HAP-1 (cell line): ENCODE measurements at places on chromosomes 7 and 10.

GRCh38 chr7:159094023-159094740 is 50.5 kb downstream of the VIPR2 start:
- no peak for DNase-seq

DNA sequence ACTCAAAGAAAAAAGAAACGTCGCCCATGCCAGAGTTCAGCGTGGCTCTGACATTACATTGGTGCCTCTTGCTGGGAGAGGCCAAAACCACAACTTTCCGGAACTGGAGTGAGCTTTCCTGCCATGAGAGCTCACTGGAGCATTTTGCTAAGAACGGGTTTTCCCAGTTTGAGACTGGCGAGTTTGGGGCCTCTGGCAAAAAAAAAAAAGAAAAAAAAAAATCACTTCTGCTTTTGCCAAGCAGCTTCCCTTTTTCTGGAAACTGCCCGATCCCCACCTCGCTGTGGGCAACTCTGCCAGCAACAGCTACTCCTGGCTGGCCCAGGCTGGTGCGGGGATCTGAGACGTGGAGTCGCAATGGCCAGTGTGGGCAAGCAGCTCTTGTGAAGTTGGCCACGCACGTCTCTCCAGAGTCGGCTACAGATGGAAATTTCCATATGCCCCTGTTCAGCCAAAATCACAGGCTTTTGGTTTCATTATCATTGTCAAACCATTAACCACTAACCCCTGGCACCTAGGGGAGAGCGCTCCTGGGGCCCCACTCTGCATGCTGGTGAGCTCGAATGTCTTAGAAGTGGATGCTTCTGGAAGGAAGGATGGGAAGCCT is 25.7 kb downstream of the PRKAG2 start:
- DNase-seq = no peak

DNA sequence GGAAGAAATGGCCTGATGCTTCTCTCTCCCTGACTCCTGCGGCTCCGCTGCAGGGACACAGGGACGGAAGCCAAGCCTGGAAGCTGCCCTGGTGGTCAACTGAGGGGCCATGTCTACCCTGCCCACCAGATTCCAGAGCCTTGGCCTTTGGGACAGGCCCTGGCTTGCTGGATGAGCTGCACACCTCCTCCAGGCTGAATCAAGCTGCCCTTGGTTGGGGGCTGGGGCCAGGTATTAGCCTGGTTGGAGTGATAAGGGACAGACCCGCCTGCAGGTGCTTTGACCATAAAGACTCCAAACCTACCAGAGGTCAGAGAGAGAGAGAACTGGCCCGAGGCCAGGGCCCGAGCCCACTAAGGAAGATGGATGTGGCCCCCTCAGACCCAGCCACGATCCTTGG is 30.1 kb downstream of the CRHR2 start:
- DNase-seq = no peak

- peak; percentile 52 for DNase-seq
Observed at GRCh38 chr7:26081638-26082037, 70.4 kb upstream of the NFE2L3 start.

DNA sequence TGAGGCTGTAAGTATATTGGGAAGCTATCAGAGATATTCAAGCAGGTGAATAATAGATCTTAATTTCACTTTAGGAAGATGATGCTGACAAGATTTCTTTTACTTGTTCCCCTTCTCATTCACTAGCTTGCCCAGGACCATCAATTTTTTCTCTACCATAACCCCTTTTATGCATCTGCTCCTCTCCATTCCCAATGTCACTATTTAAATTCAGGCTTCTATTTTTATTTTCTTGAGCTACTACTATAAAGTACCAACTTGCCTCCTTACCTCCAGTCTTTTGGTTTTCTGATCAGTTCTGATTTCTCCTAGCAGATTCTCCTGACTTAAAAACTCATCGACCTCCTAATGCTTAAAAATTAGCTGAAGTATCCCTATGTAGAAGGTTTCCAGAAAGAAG is 97.7 kb upstream of the SMIM30 start:
- no peak for DNase-seq

GRCh38 chr10:86182150-86182549 is 184.4 kb downstream of the GRID1 start:
- no peak for DNase-seq

GRCh38 chr10:112519133-112519761 is 72.2 kb downstream of the VTI1A start:
- no peak for DNase-seq

DNA sequence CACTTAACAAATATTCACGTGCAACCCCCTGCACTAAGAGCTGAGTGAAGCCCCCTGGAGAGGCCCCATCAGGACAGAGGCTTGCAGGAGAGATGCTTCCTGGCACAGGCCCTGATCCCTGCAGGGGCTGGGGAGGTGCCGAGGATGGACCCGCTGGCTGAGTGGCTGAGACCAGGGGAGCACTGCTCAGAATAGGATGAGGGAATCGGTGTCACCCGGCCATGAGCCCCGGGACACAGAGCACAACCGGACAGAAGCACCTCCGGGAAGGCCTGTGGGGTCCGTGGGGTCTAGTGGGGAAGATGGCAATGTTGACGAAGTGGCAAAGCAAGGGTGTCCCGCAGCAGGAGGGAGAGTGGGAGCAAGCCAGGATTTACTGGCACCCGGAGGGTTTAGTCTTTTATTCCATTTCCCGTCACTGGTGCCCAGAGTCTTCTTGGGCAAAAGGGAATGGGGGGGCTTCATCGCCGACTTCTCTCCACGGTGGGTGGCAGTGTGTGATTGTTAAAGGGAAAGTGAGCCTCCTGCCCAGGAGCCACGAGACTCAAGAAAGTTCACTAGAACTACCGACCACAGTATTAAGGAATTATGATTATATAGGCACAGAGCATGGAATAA is 140.7 kb downstream of the ADARB2 start:
- DNase-seq = no peak

- DNase-seq = no peak
Observed at GRCh38 chr10:44183667-44184632, 200.9 kb downstream of the CXCL12 start.
